ENCODE measurements at places on chromosomes 3 and 15. TPM values are rescaled to one million over a fixed set of nuclear protein-coding genes. Genes with fewer than 3 reads are reported as not detected.

The CXCR6 gene
- total RNA-seq = 0.32 TPM

The C3orf85 gene
- not detected for total RNA-seq

The WNT7A gene
- total RNA-seq = not detected

The GOLGA8M gene
- 1.9 TPM for total RNA-seq

The CCR3 gene
- not detected for total RNA-seq

The LYZL4 gene
- total RNA-seq = not detected

The TRPM1 gene
- not detected for total RNA-seq

GRCh38 chr15:67091980-67092677 is 26.7 kb downstream of the SMAD3 start:
- peak; percentile 67 for DNase-seq

DNA sequence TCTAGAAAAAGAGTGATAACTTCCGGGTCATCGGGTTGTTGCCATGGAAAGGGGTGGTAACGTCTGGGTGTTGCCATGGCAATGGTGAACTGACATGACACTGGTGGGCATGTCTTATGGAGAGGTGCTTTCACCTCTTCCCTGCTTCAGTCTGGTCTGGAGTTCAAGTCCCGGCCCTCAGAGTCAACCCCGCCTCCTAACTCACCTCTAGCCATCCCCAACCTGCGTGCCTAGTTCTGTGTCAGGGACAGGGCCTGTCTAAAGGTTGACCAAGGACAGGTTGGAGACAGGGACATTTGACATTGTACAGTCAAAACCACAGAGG is 96.0 kb downstream of the LSM3 start:
- peak; percentile 44 for DNase-seq

DNA sequence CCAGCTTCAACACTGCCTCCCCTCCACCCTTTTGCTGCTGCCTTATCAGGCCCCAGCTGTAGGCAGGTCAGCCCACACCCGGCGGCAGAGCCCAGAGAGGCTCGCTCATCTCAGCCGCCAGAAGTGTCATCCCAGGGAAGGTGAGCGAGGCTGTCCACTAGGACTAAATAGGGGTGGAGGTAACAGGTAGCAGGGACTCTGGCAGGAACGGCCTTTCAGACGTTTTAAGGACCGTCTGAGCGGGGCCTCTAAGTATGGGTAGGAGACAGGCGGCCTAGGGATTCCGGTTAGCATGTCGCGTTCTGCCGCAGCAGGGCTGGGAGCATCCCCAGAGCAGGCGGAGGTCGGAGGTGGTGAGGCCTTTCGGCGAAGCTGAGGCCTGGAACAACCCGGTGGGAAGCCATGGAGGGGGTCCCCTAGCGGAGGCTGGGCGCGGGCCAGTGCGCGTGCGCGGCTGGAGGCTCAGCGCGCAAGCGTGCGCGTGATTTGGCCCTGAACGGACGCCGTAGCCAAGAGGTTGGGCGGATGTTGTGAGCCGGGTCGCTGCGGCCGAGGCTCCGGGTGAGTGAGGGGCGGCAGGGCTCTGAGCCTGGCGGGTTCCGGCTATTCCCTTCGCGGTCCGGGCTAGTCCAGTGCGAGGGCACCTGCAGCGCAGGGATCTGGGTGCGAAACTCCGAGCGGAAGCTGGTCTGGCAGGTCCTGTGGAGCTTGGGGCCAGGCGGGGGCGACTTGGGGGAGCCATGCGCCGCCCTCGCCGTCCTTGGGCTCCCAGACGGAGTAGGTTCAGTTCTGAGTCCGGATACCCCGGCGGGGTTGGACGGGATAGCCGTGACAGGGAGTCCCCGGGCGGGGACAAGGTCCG is at the start of the genes MST1 and RNF123:
TSS of gene MST1 (minus strand) at position 429 of the 862 bp plus-strand sequence. CDS start 783 bp downstream, outside the sequence.
TSS of gene RNF123 (plus strand) at position 512 of the 862 bp plus-strand sequence. CDS start 1,609 bp downstream, outside the sequence.
- peak; percentile 95 for DNase-seq

DNA sequence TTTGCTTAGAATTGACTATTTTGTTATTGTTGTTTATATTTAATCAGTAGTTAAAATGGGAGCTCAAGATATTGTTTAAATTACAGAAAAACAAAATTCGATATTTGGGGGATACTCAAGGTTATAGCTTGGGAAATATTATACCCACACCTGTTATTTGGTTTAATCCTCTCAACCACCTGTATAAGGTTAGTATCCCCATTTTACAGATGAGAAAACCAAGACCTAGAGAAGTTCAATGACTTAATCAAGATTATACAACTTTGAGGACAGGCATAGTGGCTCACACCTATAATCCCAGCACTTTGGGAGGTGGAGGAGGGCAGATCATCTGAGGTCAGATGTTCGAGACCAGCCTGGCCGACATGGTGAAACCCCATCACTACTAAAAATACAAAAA is 39.8 kb upstream of the CA12 start:
- no peak for DNase-seq

GRCh38 chr3:157067114-157067513 is 92.8 kb downstream of the CCNL1 start:
- no peak for DNase-seq

DNA sequence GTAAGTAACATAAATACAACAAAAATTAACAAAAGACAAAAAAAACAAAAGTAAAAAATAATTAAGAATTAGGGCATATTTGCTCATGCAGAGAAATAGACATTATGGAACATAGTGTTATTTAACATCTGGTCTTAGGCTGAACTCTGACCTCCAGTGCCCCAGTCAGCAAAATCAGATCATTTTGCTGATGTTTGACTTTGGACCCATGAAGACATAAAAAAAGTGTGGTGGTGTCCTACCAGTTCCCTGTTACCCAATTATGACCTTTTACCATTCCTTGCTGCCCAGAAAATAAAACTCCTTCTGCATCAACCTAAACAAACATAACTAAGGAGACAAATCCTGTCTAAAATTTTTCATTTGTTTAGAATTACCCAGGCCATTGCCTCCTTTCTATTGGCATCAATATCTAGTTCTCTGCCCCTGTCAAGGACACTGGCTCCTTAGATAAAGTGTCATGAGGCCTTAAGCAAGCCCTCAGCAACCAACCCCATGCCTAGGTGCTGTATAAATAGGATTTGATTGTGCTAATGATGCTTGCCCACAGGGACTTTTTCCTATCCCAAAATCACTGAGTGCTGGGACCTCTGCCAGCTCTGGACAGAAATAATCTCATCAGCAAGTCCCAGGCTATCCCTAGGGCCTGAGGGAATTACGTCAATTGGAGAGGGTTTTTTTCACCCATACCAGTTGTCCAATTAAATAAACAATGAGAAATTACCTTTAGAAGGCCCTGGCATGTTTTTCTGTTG is 334.5 kb upstream of the UMPS start:
- DNase-seq = no peak

DNA sequence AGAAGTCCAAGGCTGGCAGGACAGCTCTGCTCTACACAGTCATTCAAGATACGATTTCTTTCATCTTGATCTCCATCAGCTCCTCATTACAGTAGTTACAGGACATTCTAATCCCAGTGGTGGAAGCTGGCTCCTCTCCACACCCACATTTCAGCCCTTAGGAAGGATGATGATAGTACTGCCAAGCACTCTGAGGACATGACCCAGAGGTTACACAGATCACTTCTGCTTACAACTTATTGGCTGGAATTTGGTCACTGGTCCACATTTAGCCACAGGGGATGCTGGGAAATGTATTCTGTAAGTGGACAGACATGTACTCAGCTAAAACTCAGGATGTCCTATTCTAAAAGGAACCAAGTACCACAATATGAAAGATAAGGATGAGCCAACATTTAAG is 77.1 kb downstream of the IQCH start:
- no peak for DNase-seq

DNA sequence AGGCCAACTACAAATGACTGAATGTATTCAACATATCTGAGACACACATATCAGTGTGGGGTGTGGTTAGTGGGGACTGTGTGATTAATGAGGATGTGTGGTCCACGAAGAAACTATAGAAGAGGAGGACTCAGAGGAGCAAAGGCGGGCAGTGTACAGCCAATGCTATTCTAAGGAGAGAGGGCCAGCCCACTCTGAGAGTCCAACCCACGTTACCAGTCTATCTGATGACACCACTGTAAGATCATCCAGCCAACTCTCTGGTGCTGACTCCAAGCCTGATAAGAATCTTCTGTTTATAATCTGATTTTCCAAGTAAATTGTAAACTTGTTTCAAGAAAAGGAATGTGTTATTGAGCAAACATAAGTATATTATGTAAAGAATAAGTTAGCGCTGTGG is 47.2 kb downstream of the MCF2L2 start:
- DNase-seq = no peak

DNA sequence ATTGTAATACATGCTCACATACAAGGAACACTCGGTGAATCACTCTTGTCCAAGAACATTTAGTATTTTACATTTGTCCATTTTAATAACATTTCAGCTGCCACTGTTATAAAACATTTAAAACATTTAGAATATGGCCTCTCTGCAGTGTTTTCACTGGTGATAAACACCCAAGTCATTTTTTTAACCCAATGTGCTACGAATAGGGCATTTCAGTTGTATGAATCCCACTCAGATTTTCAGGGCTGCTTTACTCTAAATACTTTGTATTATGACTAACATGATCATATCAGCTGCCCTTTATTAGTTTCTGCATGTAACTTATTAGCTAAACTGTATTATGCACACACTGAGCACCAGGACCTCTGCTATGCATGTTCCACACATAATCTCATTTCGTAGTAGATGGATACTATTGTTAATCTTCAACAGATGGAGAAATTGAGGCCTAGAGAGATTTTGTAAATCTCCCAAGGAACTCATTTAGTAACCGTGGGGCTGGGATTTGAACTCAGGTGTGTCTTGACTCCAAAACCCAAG is 148.6 kb upstream of the CDIN1 start:
- no peak for DNase-seq

- no peak for DNase-seq
These were observed 104.3 kb upstream of the TSC22D2 start for GRCh38 chr3:150303768-150304167.

DNA sequence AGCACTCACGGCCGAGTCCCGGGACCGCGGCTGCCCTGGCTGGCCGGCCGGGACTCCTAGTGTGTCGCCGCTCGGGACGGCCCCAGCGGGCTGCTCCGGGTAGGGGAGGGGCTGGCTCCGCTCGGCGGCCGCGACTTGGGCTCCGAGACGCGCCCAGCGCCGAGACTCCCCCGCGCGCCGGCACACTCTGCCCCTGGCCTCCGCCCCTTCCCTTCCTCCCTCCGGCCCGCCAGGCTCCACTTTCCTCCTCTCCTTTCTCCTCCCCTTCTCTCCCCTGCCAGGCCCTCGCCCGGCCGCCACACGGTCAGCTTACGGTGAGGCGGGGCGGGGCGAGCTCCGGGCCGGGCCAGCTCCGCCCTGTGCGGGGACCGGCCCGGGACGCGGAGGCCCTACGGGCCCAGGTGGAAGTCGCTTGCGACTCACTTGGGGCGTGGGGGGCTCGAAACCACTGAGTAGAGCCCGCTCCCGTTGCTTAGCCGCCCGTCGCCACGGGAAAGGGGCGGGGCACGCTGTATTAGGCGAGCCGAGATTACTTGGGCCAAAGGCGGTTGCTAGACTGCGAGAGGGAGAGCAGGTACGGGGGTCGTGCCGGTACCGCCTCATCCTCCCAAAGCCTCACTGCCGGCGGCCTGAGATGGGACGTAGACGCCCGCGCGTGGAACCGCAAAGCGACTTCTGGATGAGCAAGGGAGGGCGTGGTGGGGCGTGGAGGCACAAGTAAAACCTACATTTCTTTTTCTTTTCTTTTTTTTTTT is at the start of gene ITGB5:
TSS of gene ITGB5 (minus strand) at position 189 of the 755 bp plus-strand sequence. CDS start 365 bp downstream, outside the sequence.
- peak; percentile 87 for DNase-seq

DNA sequence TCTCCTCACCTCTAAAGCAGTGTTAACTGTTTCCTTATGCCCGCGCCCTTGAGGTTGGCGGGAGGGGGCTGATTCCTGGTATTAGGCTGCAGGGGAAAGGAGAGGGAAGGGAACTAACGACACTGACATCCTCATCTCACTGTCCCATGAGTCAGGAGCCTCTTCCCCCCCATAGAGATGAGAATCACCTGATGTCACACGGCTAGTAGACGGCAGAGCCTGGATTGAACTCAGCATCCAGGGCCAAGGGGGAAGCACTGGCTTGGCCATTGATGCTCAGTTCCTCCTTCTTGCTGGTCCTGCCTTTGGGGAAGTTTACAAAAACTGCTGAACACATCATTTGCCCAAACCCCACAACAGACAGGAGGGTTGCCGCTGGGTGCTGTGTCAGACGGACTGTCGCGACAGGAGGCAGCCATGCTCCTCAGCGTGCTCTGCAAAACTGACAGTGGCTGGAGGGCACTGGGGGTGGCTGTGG is 38.5 kb downstream of the IDH2 start:
- peak; percentile 87 for DNase-seq

- DNase-seq = no peak
These were observed 20.2 kb upstream of the BTLA start for GRCh38 chr3:112519424-112520001.

DNA sequence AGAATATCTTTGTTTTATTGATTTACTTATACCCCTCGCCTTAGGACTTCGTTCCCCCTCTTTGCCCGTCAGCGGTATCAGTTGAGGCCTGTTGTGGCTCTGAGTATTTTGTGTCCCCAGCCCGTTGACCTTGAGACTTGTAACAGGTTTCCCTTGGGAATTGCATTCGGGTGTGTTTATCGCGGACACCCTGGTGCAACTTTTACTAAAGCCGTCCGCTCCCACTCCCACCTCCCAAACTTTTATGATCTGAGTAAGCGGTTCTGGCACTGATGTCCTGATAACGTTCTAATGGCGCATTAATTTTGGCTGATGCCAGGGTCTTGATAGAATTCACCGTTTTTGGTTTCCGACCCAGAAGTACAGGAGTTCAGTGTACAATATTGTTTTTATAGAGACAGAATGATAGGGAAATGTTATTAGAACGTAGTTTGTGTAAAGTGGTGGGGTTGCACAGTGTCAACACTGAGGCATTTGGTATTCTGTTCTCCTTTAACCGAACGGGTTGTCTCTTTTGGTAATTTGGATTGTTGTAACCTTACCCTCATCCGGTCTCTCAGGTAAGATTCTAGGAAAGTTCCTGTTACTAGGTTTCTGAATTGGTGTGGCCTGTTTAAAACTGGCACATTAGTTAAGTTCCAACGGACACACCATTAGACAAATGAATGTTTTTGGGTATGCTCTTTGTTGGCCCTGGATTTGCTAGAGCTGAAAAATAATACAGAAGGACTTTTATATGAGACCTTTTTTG is 47.8 kb downstream of the OIP5 start:
- DNase-seq = no peak

GRCh38 chr15:97547381-97547780 is 413.1 kb upstream of the ARRDC4 start:
- DNase-seq = no peak

GRCh38 chr15:68173119-68173518 is 32.0 kb downstream of the CALML4 start:
- no peak for DNase-seq

GRCh38 chr3:15535732-15536131 is 14.2 kb upstream of the COLQ start:
- DNase-seq = no peak

- no peak for DNase-seq
These were observed 224.1 kb upstream of the TRIM42 start for GRCh38 chr3:140453750-140454149.

All from cardiac septum (tissue), 1 donor.